Liver (tissue), 10 donors: ENCODE measurements at places on chromosomes 3 and 15. TPM values are rescaled to one million over a fixed set of nuclear protein-coding genes. Genes with fewer than 3 reads are reported as not detected.

DUOX1 gene
- total RNA-seq = 0.08 TPM

IL16 gene
- 4.7 TPM for total RNA-seq

SCAANT1 gene
- total RNA-seq = not detected

DCLK3 gene
- total RNA-seq = 0.08 TPM

CTDSPL gene
- total RNA-seq = 16.7 TPM
